ENCODE measurements at places on chromosomes 12 and 14. TPM values are rescaled to one million over a fixed set of nuclear protein-coding genes. Genes with fewer than 3 reads are reported as not detected.

GRCh38 chr14:87745507-87746118, 247.4 kb downstream of the GALC start:
- no peak for DNase-seq

GRCh38 chr14:90782892-90783291, 33.3 kb downstream of the TTC7B start:
- no peak for DNase-seq

DNA sequence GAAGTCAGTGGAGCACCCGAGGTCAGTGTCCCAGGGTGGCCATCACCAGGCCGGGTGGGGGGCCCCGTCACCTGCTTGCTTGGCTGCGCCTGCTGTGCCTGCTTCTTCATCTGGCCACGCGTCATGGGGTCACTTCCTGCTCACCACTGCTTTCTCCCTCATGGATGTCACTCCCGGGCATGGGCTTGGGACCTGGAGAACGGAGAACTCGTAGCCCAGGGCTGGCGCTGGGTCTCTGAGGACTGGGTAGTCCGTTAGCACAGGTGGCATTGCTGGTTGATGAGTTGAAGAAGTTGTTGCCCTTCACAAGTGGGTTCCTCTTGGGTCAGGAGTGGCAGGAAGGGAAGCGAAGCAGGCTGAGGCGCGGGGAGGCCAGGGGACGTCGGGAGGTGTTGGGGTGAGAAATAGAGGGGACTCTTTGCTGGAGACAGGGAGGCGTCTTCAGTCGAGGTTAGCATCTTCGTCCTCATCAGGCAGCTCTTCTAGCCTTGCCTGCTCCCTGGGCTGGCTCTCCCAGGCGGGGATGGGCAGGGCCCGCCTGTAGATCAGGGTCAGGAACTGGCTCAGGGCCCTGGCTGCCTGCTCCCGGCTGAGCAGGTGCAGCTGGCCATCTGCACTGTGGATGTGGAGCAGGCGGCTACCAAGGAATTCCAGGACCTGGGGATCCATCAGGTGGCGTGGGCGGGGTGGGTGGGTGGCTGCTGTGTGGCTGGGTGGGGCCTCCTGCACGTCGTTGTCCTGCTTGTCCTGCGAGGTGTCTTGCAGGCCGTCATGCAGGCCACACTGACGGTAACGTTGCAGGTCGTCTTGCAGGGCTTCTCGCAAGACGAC, 23.0 kb downstream of the RTL1 start:
- DNase-seq = no peak

DNA sequence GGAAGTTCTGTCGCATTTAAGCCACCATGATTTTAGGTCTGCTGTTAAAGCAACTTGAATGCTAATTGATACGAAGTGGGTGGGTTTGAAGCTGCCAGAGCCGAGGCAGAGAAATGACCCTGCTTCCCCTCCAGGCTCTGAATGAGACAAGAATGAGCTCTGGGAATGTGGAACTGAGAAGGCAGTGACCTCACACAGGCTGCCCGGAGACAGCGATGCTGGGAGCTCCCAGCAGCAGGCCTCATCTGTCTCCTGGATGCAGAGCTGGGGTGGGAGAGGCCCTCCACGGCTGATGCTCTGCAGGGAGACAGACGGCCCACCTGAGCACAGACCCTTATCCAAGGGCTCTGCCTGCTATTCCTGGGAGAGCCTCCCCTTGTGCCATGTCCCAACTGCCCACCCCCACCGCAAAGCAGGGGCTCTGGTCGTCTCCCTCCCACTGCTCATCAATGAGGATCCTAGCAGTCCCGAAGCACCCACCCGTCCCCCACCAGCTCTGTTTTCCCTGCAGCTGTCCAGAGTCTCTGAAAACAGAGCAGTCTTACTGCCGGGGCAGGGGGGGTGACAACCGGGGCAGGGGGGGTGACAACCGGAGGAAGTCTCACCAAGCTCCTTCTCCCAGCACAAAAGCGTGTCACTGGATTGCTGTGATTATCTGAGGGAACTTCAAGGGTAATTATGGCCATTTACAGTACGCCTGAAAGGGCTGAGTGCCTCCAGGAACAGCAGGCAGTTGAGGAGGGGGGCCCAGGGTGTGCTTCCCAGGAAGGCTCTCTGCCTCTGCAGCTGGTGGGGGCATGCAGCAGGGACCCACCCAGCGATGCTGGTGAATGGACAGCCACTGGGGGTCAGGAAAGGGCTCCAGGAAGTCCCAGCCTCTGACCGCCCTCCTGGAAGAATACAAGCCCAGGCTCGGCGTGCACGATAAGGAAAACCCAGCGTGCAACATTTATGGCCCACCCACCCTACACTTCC, 67.8 kb downstream of the CHGA start:
- no peak for DNase-seq

- no peak for DNase-seq
Measured at GRCh38 chr12:80935111-80935510, 2.6 kb downstream of the LIN7A start.

GRCh38 chr14:28121512-28122297, 644.9 kb upstream of the FOXG1 start:
- no peak for DNase-seq

DNA sequence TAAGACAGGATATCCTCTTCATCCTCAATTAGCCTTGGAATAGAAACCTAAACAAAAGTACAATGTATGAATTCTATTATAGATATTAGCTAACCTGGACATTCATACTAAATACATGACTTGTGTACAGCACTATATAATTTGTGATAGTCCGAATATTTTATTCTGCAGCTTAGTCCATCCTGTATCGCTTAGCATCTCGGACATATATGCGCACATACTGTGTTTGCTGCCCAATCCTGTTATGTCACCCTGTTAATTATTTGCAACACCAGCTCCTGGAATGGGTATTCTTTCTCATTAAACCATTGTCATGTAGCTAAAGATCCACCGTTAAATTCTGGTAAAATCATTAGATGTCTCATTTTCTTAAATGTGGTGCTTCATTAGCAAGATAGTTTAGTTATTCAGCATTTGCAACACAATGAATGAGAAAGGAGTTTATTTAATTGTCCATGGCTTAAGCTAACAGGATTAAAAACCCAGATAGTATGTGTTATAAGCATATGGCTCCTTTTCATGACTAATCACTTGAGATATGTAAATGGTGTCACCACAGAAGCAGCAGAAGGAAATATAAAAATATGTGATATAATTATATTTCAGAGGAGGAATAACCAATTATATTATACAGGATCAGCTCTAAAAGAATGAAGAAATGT, 156.0 kb upstream of the ARHGAP5 start:
- DNase-seq = no peak

GRCh38 chr12:93954166-93955112, 193.9 kb upstream of the PLXNC1 start:
- DNase-seq = no peak

GRCh38 chr14:46964378-46964777, 312.8 kb upstream of the RPL10L start:
- DNase-seq = no peak

GRCh38 chr14:65335411-65335947, 77.1 kb upstream of the FUT8 start:
- no peak for DNase-seq

DNA sequence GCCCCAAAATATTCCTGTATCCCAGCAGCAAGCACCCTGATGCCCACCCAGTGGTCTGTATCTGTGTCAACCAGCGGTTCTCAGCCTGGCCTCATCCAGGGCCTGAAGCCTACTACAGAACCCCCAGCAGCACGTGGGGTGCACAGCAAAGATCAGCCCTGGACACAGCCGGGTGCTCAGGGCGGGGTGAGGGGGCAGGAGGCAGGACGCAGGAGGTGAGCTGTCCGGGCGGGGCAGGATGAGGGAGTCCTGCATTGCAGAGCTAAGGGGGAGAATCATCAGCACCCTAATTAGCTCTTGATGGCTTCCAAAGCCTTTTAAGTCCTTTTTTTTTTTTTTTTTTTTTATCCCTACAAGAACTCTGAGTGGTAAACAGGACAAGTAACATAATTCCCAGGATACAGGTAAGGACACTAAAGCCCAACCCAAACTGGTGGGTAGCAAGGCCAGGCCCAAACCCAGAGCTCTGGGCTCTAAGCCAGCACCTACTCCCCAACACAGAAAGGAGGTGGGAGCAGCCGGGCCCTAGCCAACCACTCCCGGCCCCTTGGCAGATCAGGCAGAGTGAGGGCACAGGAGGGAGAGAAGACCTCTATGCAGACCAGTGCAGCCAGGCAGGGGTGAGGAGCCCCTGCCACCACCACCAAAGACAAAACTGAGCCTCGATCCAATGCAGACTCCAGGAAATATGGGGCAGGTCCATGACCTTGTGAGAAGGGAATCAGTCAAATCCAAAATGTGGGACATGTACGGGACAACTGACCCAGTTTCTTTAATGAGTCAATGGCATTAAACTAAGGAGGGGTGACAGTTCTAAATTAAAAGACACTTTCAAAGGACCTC, 32.3 kb upstream of the EIF5 start:
- no peak for DNase-seq

- no peak for DNase-seq
Measured at GRCh38 chr12:103808239-103808880, 32.7 kb downstream of the NT5DC3 start.

DNA sequence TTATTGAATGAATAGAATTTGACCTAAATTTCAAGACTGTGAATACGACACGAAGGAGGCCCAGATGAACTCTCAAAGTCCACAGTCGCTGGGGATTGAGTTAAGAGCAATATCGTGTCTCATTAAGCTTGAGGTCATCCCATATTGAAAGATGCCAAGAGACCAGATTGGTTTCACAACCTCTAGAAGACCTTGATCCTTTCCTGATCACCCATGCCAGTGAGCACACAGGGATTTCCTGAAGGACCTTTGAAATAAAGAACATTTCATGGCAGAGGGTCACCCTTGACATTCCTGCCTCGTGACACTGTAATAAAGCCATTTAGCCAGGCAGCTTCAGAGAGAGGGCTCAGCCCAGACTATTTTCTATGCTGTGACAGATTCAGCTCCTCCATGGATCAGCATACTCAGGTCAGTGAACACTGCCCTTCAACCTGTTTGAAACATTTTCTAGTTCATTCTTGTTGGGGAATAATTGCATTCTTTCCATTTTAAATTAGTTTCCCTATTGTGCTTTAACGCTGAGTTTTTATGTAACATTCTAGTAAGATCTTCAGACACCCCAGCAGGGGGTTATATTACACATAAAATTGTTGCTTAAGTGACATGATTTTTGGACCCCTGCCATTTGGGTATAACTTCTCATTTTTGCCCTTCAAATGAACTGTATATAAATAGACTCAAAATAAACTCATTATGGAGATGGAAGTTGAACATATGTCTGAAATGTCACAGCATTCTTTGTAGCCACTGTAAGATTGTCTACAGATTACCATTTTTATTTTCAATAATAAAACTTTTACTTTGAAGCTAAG, 213.2 kb downstream of the C12orf50 start:
- DNase-seq = no peak

- no peak for DNase-seq
Measured at GRCh38 chr12:71664411-71665089, 449 bp downstream of the THAP2 start.

DNA sequence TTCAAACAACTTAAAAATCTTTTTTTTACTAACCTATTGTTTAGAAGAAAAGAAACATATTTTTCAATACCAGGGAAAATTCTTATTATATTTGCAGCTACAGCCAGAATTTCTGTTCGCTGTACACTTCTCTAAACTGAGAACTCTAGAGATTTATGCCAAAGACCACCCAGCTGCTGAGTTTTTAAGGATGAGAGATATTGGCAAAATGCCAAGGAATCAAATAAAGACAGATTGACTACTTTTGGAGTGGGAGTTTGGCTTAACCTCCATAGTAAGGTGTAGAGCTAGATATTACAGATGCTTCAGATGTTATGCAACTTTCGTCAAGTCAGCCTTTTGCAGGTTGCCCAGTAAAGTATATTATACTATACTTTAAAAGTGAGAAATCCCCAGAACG, 71.8 kb downstream of the TTLL5 start:
- no peak for DNase-seq

- DNase-seq = no peak
Measured at GRCh38 chr14:71947947-71948500, 15.8 kb downstream of the RGS6 start.

DNA sequence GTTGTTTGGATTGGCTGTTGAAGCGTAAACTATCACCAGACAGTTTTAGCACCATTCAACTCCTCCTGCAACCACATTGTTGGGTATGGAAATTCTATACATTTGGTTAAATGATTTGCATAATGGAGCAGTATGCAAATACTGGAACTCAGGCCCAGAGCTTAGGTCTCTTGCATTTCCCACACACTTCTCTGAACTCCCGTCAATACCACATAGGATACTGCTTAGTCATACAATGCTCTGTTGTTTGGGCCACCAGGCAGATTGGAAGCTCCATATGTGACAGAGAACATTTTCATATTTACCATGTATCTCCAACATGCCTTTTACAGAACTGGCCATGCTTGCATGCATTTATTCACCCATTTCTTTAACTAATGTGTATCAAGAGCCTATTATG, 78.0 kb downstream of the IFNG start:
- no peak for DNase-seq

DNA sequence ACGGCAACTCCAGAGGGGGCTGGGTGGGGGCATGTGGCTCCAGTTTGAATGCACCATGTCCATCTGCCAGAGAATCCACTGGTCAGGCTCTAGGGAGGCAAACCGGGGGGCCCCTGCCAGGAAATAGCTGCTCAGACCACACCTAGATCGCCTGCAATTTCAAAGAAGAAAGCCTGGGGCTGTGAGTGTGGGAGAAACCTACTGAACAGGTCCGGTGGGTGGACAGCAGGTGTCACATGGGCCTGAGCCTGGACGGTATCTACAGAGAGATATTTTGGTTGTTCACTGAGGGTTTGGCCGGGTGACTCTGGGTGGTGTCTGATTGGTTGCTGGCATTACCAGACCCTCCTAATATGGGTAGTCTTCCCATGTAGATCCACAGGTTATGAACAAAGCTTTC, 32.0 kb downstream of the DAO start:
- DNase-seq = no peak

- DNase-seq = no peak
Measured at GRCh38 chr14:56125772-56126636, 7.8 kb downstream of the PELI2 start.

DNA sequence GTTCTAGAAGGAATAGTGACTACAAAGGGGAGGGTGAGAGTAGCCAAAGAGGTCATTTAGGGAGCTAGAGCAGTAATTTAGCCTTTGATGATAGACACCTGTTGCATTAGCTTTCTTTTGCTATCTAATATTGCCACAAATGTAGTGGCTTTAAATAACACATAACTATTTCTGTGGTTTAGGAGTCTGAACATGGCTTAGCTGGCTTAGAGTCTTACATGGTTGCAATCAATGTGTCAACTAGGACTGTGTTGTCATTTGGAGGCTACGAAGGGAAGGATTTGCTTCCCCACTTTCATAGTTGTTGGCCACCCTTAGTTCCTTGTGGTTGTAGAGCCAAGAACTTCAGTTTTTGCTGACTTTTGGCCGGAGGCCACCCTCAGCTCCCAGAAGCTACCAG, 99.9 kb downstream of the C12orf50 start:
- DNase-seq = no peak

The AQP2 gene
- not detected for total RNA-seq

The KITLG gene
- 19.4 TPM for total RNA-seq

The STON2 gene
- 10.4 TPM for total RNA-seq

The KRT7 gene
- total RNA-seq = 105 TPM

The OSBPL8 gene
- total RNA-seq = 65.5 TPM

The PZP gene
- not detected for total RNA-seq

The HEATR5A gene
- total RNA-seq = 43.6 TPM

The SLC8A3 gene
- total RNA-seq = 0.95 TPM

The RBM25 gene
- total RNA-seq = 126 TPM

The PLXNC1 gene
- total RNA-seq = 8.5 TPM

Data from thoracic aorta (tissue), 2 donors.